ENCODE measurements at places on chromosomes 7 and 10. TPM values are rescaled to one million over a fixed set of nuclear protein-coding genes. Genes with fewer than 3 reads are reported as not detected.

DNA sequence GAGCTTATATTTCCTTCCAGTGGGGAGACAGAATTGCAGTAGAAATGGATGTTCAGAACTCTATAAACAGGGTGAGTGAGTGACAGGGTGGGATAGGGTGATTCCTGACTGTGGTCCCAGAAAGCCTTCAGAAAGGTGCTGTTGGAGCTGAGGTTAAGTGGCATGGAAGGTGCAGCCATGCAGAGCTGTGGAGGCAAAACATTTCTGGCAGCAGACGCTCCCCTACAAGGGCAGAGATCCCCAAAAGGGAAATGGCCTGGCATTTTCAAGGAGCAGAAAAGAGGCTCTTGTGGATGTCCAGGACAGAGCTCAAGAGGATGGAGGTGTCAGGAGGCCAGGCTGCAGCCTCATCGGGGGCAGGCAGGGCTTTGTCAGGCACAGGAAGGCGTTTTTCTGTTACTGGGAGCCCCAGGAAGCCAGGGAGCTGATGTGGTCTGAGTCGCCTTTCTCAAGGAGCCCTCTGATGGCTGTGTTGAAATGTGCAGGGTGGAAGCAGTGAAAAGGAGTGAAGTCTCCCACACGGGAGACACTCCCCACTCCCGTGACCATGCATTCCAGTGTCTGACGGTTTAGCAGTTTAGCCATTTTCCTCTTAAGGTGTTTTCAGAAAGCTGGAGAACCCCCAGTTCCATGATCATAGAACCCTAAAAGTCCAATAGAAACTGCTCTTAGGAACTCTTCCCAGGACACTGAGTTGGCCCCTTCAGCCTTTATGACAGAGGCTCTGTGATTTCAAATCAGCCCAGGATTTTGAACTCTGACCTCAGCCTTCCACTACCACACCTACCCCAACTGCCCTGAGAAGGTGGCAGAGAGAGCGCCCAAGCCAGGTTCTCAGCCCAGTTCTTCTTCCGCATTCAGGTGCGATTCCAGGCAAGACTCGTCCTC lies 96.2 kb downstream of the C10orf105 start:
- H3K36me3 ChIP-seq: no peaks in the 10 kb centered on the region
- peaks cover 5% of the 10 kb centered on the region for H3K4me1 ChIP-seq
- no peak overlapping the region for H3K27ac ChIP-seq

DNA sequence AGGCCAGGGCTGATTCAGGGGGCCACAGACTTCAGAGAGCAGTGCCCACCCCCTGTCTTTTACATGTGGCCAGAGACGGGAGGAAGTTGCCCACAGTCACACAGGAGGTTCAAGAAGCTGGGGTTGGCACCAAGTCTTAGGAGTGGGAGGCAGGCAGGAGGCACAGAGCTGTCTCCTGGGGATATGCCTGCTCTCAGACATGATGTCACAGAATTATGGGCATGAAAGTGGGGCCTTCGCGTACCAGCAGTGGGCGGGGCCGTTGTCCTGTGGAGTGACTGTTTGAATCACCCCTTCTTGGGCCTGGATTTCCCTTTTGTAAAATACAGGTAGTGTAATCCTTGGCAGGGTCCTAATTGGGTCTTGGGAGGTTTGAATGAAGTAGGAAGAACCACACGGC lies 81.2 kb upstream of the PPIF start:
- peaks cover 17% of the 10 kb centered on the region for H3K4me1 ChIP-seq
- H3K36me3 ChIP-seq: no peaks in the 10 kb centered on the region
- peak; percentile 83 for DNase-seq
- no peaks in the 10 kb centered on the region for H3K27me3 ChIP-seq

GRCh38 chr7:108112683-108113082 lies 17.5 kb downstream of the LAMB4 start:
- no peak for DNase-seq
- no peak overlapping the region for H3K4me3 ChIP-seq
- H3K4me1 ChIP-seq: no peaks in the 10 kb centered on the region
- no peaks in the 10 kb centered on the region for H3K27me3 ChIP-seq

- H3K36me3 ChIP-seq: no peaks in the 10 kb centered on the region
- no peaks in the 10 kb centered on the region for H3K27me3 ChIP-seq
- no peak overlapping the region for H3K4me3 ChIP-seq
Measured at GRCh38 chr10:21337171-21337792, 188.2 kb downstream of the SKIDA1 start.

- H3K36me3 ChIP-seq: no peaks in the 10 kb centered on the region
- H3K4me3 ChIP-seq: no peak within 1 kb of the TSS
Measured at GRCh38 chr7:139829025-139829774, at the start of gene TBXAS1. TBXAS1 (plus strand) TSS chr7:139829264; CDS start chr7:139829391, 127 bp downstream.

- H3K4me1 ChIP-seq: peaks cover 6% of the 10 kb centered on the region
- DNase-seq: no peak
- H3K27ac ChIP-seq: no peak overlapping the region
- no peak overlapping the region for H3K4me3 ChIP-seq
- no peaks in the 10 kb centered on the region for H3K36me3 ChIP-seq
Measured at GRCh38 chr10:133347710-133348517, 741 bp downstream of the PRAP1 start.

DNA sequence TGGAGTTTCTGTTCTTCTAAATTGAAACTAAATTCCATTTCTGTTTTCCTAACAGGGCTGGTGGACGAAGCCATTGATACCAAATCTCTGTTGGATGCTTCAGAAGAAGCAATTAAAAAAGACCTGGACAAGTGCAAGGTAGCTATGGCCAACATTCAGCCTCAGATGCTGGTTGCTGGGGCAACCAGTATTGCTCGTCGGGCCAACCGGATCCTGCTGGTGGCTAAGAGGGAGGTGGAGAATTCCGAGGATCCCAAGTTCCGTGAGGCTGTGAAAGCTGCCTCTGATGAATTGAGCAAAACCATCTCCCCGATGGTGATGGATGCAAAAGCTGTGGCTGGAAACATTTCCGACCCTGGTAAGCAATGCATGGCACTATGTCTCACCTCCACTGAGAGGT lies 45.6 kb downstream of the AP3M1 start:
- H3K27ac ChIP-seq: no peak overlapping the region
- no peaks in the 10 kb centered on the region for H3K4me1 ChIP-seq
- DNase-seq: no peak
- H3K4me3 ChIP-seq: no peak overlapping the region
- peaks cover 88% of the 10 kb centered on the region for H3K36me3 ChIP-seq
- no peaks in the 10 kb centered on the region for H3K27me3 ChIP-seq

DNA sequence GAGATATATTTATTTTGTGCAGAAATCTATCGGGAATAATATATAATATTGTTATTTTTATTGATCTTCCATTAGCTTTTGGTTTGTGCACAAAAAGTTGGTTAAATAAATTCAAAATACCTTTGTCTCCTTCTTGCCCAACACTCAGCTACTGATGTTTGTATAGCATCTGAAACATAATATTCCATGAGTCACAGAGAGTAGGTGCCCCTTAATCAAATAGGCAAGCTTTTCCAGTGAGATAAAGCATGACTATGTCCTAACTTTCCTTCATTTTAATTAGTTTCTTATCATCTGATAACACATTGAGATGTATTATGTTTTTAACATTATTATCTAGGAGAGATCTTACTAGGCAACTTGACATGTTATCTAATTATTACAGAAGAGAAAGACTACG lies 432.2 kb downstream of the KIF20B start:
- H3K27me3 ChIP-seq: no peaks in the 10 kb centered on the region
- H3K4me3 ChIP-seq: no peak overlapping the region
- no peaks in the 10 kb centered on the region for H3K36me3 ChIP-seq
- H3K4me1 ChIP-seq: no peaks in the 10 kb centered on the region
- H3K27ac ChIP-seq: no peak overlapping the region

- H3K4me1 ChIP-seq: no peaks in the 10 kb centered on the region
- H3K4me3 ChIP-seq: no peak overlapping the region
- H3K36me3 ChIP-seq: no peaks in the 10 kb centered on the region
- no peaks in the 10 kb centered on the region for H3K27me3 ChIP-seq
- no peak for DNase-seq
Measured at GRCh38 chr10:71881647-71882355, 30.8 kb upstream of the PSAP start.

GRCh38 chr7:36238138-36238537 lies 85.1 kb downstream of the EEPD1 start:
- DNase-seq: no peak
- H3K4me3 ChIP-seq: no peak overlapping the region
- H3K36me3 ChIP-seq: no peaks in the 10 kb centered on the region
- no peaks in the 10 kb centered on the region for H3K27me3 ChIP-seq
- H3K27ac ChIP-seq: no peak overlapping the region

GRCh38 chr10:369684-370448 lies 234.6 kb downstream of the ZMYND11 start:
- H3K27me3 ChIP-seq: no peaks in the 10 kb centered on the region
- H3K4me1 ChIP-seq: peaks cover 15% of the 10 kb centered on the region
- H3K4me3 ChIP-seq: no peak overlapping the region
- peaks cover 5% of the 10 kb centered on the region for H3K36me3 ChIP-seq

DNA sequence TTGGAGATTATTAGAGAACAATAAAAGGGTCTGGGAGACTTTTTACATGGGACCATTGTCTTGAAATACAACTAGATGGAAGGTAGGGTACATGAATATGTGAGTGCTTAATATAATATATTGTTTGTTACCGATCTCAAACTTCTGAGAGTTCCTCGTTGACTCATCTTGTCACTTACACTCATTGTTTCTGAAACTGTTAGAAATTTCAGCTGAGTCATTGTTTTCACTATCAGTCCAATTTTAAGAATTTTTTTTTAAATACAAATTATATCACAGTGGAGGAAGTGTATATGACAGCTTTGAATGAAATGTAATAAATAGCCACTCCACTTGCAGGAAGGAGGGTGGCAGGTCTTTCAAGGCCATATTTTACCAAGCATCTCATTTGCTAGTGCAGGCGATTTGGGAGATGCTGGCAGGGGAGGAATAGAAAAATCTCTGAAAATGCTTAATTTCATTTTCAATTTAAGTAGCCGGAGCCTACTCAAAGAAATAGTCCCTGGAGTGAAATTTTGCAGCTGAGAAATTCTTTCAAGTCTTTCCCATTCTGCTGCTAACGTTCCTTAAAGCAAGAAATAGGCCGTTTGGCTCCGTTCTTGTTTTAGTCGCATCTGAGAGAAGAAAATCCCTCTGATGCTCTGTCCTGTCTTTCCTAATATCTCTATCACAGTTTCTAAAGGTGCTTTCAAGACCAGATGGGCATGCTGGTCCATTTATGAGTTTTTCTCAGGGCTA lies 1404.2 kb upstream of the CELF2 start:
- no peak overlapping the region for H3K4me3 ChIP-seq
- H3K27ac ChIP-seq: no peak overlapping the region
- no peak for DNase-seq
- H3K27me3 ChIP-seq: no peaks in the 10 kb centered on the region
- H3K36me3 ChIP-seq: no peaks in the 10 kb centered on the region
- no peaks in the 10 kb centered on the region for H3K4me1 ChIP-seq

- no peak for DNase-seq
- no peaks in the 10 kb centered on the region for H3K27me3 ChIP-seq
- no peaks in the 10 kb centered on the region for H3K4me1 ChIP-seq
- no peak overlapping the region for H3K27ac ChIP-seq
- no peak overlapping the region for H3K4me3 ChIP-seq
- H3K36me3 ChIP-seq: no peaks in the 10 kb centered on the region
Measured at GRCh38 chr10:54866666-54867065, 65.6 kb upstream of the PCDH15 start.

GRCh38 chr10:20988357-20988983 lies 91.4 kb upstream of the NEBL start:
- no peak for DNase-seq
- no peak overlapping the region for H3K4me3 ChIP-seq
- peaks cover 8% of the 10 kb centered on the region for H3K4me1 ChIP-seq
- no peaks in the 10 kb centered on the region for H3K27me3 ChIP-seq
- no peak overlapping the region for H3K27ac ChIP-seq
- H3K36me3 ChIP-seq: no peaks in the 10 kb centered on the region

GRCh38 chr7:43589728-43590127 lies 6.8 kb downstream of the STK17A start:
- H3K4me3 ChIP-seq: no peak overlapping the region
- DNase-seq: no peak
- no peaks in the 10 kb centered on the region for H3K27me3 ChIP-seq
- H3K4me1 ChIP-seq: peaks cover 34% of the 10 kb centered on the region
- H3K27ac ChIP-seq: no peak overlapping the region

The CAV1 gene
- total RNA-seq: 1,757 TPM

The OR2A42 gene
- total RNA-seq: 0.37 TPM

The COL17A1 gene
- not detected for total RNA-seq

The ZNF727 gene
- not detected for total RNA-seq

The HELLS gene
- total RNA-seq: 181 TPM

The HBP1 gene
- total RNA-seq: 19.9 TPM

The SLC18A3 gene
- 0.28 TPM for total RNA-seq
